Articular chondrocyte of knee joint (primary cell): ENCODE measurements at places on chromosomes 13 and 19. TPM values are rescaled to one million over a fixed set of nuclear protein-coding genes. Genes with fewer than 3 reads are reported as not detected.

MIA gene
- total RNA-seq: 1.4 and 4.6 TPM in 2 replicates

ZNF433 gene
- total RNA-seq: 5.9 and 6.8 TPM in 2 replicates

SUCLA2 gene
- 53.4 and 53.8 TPM in 2 replicates for total RNA-seq

ZNF419 gene
- total RNA-seq: 12.9 and 18.1 TPM in 2 replicates

ZNF491 gene
- 5.6 and 7.5 TPM in 2 replicates for total RNA-seq

ZIC2 gene
- total RNA-seq: not detected in 2 replicates

HSH2D gene
- total RNA-seq: not detected in 2 replicates

ZNF415 gene
- 10.1 and 18.5 TPM in 2 replicates for total RNA-seq

GPR12 gene
- total RNA-seq: not detected in 2 replicates

POSTN gene
- total RNA-seq: 98.8 and 358 TPM in 2 replicates

FBXO27 gene
- 1.8 and 6.7 TPM in 2 replicates for total RNA-seq

SPPL2B gene
- 23.0 and 24.5 TPM in 2 replicates for total RNA-seq

NRTN gene
- 0.13 TPM in 1 of 2 replicates, not detected in the other for total RNA-seq

SCGB2B2 gene
- total RNA-seq: 0.43 and 0.52 TPM in 2 replicates

TTC9B gene
- total RNA-seq: not detected in 2 replicates

LYL1 gene
- 1.3 and 1.4 TPM in 2 replicates for total RNA-seq
